ENCODE measurements at places on chromosomes 3 and 15.

DNA sequence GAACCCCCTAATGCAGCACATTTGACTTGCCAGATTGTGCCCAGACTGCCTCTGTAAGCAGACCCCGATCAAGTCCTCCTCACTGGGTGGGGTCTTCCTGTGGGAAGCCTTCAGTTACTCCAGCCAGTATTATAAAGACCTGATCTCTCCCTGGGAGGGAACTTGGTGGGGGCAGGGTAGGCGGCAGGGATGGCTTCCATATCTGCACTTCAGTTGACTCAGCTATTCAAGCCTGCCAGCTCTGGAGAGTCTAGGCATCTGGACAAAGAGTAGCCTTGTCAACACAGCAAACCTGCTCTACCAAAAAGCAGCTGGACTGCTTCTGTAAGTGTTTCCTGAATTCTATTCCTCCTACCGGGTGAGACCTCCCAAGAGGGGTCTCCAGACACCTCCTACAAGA is 21.0 kb upstream of the SLC25A38 start:
- no peak for DNase-seq

- no peak for DNase-seq
These were observed 1.3 kb upstream of the LRRC58 start for GRCh38 chr3:120350401-120350941.

GRCh38 chr3:69784954-69785514 is 45.8 kb downstream of the MITF start:
- peak; percentile 74 for DNase-seq

DNA sequence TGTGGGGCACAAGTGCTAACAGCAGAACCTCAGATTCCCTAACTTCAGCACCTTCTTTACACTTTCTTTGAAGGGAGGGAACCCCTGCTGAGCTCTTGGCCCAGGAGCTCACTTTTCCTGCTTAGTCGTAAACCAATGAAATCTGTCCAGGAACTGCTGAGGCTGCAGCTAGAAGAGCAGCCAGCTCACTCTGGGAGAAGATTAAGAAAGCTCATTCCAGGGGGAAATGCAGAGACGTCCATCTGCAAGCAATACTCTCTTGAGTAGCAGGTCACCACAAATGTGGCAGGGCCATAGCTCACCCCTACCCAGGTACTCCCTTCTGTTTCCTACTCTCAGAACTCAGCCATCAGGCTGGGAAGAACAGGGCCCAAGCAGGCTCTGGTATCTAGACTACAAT is 103.3 kb downstream of the WDR76 start:
- no peak for DNase-seq

DNA sequence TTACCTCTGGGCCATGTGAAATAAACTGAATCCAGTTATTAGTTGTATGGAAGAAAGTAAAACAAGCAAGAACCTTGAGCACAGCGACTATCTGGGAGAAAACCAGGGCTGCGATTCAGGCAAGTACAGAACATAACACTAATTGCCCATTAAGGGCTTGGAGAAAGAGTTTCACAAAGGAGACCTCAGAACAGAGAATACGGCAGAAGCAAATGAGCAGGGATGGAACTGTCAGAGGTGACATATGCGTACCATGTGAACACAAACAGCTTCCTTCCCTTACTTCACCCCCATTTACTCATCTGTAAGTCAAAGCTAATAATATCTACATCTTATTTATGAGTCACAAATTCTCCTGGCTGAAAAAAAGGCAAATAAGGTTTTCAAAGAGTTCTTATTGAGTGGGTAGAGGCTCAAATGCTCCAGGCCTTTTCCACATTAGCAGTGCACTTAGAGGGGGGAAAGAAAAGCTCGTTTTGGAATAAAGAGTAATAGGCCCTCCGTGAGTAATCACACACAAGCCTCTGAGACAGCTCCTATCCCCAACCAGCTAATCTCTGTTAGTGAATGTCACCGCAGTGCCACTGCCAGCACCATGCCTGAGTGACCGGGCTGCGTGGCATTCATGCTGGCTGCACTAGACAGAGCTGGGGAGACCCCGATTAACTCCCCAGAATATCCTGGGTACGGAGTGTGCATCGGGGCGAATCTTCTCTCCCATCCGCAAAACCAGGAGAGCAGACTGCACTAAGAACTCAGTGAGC is 2.6 kb downstream of the PCSK6 start:
- no peak for DNase-seq

- DNase-seq, result no peak
These were observed 32.4 kb downstream of the TRIM71 start for GRCh38 chr3:32850226-32850625.

DNA sequence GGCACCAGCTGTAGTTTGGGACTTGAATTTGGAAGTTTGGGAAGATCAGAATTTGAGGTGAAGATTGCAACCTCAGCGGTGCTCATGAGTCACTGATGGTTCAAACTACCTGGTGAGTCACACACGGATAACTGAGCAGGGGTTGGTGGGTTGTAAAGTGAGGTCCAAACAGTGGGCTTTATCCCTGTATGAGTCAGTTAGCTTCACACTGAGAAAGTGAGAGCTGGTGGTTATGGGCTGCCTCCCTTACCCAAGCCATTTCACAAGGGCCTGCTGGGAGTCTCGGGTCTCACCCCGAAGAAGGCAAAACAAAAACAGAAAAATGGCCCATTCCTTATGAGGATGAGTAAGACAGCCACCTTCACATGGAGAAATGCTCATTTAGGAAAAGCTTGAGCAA is 77.0 kb downstream of the ITGA11 start:
- DNase-seq, result no peak

DNA sequence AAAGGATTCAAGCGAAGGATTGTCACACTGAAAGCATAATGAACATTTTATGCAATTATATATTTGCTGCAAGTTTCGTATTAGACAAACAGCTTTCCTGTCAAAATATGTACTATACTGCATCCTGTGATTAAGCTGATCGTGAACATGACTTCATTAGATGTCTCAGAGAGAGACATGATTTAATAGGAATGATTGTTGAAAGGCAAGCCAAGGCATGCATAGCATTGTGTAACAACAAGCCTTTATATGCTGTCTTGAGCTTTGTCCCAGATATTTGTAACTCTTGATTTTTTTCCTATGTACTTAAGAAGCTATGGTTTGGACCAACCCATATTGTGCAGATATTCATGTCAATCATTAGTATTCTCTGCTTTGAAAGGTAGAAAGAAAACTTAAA is 309.1 kb downstream of the KCNH8 start:
- no peak for DNase-seq

- no peak for DNase-seq
These were observed 27.8 kb downstream of the SLC41A3 start for GRCh38 chr3:126056088-126056487.

DNA sequence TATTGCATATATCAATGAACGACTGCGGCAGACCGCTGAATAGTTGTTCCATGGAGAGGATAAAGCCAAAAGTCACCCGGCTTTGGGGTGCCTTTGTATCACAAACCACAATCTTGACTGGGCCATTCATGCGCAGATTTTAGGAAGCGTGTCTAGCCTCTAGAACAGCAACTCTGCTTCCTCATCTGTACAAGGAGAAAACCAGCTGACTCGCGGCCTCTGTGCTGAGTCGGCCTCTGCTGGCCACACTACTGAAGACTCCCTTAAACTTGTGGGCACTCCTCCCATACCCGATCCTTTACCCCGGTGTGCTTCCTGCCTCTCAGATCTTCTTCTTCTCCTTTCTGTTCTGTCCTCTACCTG is 872 bp downstream of the DLEC1 start:
- DNase-seq, result peak; percentile 84

- DNase-seq, result no peak
These were observed 132.0 kb downstream of the EEFSEC start for GRCh38 chr3:128285042-128285966.

GRCh38 chr3:124620600-124621063 is 109.6 kb upstream of the UMPS start:
- DNase-seq, result peak; percentile 42

DNA sequence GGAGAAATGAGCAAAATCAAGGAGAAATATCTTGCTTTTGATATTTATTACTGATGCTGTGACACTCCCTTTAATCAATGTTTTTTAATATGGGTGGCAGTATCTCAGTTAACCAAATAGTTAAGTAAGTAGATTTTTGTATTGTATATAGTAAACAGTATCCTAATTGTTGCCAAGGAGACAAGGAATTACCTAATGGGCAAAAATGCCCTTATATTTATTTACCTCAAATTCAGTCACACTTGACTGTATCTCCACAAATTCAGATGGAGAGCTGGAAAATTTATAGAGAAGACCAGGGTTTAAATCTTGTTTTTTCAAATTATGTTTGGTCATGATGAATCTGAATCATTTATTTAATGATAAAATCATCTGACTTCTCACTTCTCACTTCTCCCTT is 3.6 kb upstream of the CHD2 start:
- DNase-seq, result no peak

DNA sequence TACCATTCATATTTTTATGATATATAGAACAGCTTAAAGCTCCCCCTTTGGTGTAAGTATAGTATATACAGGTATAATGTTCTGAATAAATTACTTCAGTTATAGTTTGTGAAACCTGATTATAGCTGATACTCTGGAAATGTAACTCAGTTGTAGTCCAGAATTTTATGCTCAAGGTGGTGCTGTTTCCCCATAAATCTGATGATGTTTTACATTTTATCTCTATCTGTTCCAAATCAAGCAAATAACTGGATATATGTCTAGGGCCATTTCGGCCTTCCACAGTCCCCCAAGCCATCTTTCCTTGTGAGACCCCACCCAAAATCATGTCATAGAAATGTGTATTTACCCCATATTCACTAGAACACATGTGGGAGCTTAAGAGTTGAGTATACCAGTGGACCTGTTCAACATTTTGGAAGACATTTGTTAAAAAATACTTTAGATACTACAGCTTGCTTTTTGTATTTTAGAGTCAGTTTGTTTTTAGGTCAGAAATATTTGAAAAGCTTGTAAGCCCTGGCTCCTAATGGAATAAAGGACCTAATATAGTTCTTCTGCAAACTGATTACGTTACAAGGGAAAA is 107.1 kb downstream of the ATG7 start:
- DNase-seq, result no peak

DNA sequence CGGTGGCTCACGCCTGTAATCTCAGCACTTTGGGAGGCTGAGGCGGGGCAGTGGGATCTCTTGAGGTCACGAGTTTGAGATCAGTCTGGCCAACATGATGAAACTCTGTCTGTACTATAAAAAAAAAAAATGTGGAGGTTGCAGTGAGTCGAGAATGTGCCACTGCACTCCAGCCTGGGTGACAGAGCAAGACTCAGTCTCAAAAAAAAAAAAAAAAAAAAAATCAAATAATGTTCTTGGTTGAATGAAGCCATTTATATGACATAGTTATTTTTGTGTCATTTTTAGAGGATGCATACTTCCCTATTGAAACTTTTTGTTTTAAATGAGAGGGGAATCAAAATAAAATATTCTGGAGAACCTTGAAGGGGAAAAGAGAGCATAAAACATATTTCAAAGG is 3.1 kb downstream of the HMCES start:
- no peak for DNase-seq

GRCh38 chr3:150779402-150779858 is 16.5 kb upstream of the SIAH2 start:
- DNase-seq, result no peak

All from Right ventricle myocardium inferior (tissue), 1 donor.